WTC11 (cell line): ENCODE measurements at places on chromosomes 2 and 18. TPM values are rescaled to one million over a fixed set of nuclear protein-coding genes. Genes with fewer than 3 reads are reported as not detected.

TGFA gene
- total RNA-seq, result 2.5 to 3.0 TPM (median 2.7 TPM) in 3 replicates

- no peaks in the 10 kb centered on the region for H3K27me3 ChIP-seq
- 0 out of 2 replicates have a peak, but pooled peaks cover 5% of the 10 kb centered on the region for H3K36me3 ChIP-seq
- H3K4me1 ChIP-seq, result peaks cover 23% of the 10 kb centered on the region
- peak overlapping the region; percentile 0 for H3K27ac ChIP-seq
Measured at GRCh38 chr2:187502467-187502866, 51.8 kb downstream of the TFPI start.

RAB31 gene
- 30.8 to 34.9 TPM (median 32.9 TPM) in 3 replicates for total RNA-seq

GRCh38 chr18:55523001-55523400 is 65.0 kb downstream of the TCF4 start:
- peak overlapping the region; percentile 25; the same call in 1 of the 2 replicates for H3K27ac ChIP-seq
- no peaks in the 10 kb centered on the region for H3K27me3 ChIP-seq
- DNase-seq, result no peak
